Natural killer cell (primary cell): ENCODE measurements at places on chromosomes 3 and 15. TPM values are rescaled to one million over a fixed set of nuclear protein-coding genes. Genes with fewer than 3 reads are reported as not detected.

- no peak for DNase-seq
These were observed 15.0 kb upstream of the MINDY4B start for GRCh38 chr3:150920236-150920635.

DNA sequence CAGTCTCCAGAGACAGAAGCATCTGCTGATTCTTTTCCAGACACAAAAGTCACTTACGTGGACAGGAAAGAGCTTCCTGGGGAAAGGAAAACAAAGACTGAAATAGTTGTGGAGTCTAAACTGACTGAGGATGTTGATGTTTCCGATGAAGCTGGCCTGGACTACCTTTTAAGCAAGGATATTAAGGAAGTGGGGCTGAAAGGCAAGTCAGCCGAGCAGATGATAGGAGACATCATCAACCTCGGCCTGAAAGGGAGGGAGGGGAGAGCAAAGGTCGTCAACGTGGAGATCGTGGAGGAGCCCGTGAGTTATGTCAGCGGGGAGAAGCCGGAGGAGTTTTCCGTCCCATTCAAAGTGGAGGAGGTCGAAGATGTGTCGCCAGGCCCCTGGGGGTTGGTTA, 25.4 kb downstream of the SYNM start:
- no peak for DNase-seq

GRCh38 chr3:116118475-116119169, 326.7 kb downstream of the LSAMP start:
- no peak for DNase-seq

GPR87 gene
- total RNA-seq = not detected

KLHL40 gene
- not detected for total RNA-seq
